Forelimb muscle (tissue), 1 donor: ENCODE measurements at places on chromosomes 1 and 21. TPM values are rescaled to one million over a fixed set of nuclear protein-coding genes. Genes with fewer than 3 reads are reported as not detected.

The ADCY10 gene
- polyA plus RNA-seq = 0.18 TPM

DNA sequence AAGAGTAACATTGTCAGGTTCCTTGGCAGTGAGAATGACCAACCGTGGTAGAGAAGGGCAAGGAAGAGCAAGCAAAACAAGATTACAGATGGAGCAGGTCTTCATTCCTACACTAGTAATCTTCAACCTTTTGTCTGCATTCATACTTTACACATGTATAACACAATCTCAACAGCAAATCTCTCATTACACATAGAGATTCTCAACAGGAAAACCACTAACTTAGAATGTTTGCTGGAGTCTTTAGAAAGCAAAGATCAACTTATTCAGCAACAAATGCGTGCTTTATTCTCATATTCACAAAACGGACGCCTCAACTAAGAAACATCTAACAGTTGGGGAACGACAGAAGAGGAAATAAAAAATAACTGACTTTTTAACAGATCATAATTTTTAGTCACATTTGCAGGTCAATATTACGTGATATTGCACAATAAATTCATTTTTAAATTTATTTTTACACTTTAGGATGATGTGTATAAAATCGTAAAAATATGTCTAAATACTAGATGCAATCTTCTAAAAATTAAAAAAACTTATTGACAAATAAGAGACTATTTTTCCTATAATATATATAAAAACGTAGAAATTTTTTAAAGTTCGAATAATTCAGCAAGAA lies 82.9 kb downstream of the ARID4B start:
- no peak for DNase-seq

DNA sequence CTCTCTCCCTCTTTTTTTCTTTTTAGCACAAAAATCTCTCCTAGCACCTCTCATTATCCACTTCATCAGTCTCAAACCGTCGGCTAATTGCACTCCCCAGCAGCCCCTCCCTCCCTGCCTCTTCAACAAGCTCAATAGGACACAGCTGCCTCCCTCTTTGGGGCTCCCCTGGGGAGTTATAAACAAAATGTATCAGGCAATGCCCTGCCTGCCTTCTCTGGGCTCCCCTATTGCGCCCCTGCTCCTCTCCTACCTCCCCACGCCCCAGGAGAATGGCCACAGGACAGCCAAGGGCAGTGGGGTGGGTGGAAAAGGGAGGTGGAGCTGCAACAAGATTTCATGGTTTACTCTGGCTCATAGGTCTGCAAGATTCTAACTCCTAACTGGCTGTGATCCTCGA lies 147.1 kb upstream of the GRIK3 start:
- DNase-seq = no peak

The RORC gene
- polyA plus RNA-seq = 10.8 TPM

DNA sequence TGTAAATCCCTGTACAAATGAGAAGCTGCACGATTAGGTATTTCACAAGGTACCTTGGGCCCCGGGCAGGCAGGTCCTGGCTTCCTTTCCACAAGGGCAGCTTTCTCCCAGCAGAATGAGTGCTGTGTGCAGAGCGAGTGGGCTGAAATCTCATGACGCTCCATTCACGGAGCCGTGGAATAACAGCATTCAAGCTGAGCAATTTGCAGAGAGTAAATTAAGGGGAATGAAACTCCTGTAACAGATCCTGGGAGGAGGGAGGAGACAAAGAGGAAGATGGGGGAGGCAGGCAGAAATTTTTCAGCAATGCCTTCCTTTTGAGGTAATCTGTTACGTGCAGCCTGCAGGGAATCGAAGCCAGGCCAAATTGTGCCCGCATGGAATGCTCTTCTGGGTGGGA lies 239.9 kb downstream of the TNR start:
- no peak for DNase-seq

DNA sequence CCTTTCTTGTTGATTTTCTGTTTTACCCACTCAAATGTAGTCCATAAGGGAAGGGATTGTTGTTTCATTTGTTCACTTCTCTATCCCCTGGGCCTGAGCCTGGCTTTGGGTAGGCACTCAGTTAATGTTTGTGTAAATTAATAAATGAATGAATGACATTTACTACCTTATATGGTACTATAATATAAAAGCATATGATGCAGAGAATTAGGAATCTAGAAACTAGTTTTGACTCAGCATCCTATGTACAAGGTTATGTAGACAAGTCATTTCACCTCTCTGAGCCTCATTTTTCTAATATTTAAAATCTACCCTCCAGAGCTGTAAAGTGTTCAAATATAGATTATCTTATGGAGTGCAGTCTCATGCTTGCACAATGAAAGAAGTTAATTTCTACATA lies 68.9 kb upstream of the S1PR1 start:
- no peak for DNase-seq

GRCh38 chr1:106292130-106292529 lies 764.3 kb upstream of the PRMT6 start:
- no peak for DNase-seq

- DNase-seq = peak; percentile 74
These were observed 103.7 kb upstream of the DPT start for GRCh38 chr1:168832661-168833060.

GRCh38 chr1:156083800-156084790 lies 1.8 kb upstream of the MEX3A start:
- no peak for DNase-seq

DNA sequence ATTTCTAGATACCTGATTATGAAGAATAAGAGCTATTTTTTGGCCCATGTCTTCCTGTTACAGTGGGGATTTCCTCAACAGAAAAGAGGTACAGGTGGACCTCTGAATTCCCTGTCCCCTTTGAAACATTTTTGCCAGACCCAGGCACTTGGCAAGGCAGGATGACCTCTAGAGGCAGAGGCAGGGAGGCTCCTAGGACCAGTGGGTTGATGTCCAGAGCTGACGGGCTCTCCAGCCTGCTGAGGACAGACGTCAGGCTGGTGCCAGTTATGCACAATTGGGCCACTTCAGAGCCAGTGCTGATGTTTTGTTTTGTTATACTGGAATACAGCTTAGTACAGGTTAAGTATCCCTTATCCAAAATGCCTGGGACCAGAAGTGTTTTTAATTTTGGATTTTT lies 18.5 kb upstream of the A3GALT2 start:
- no peak for DNase-seq

- no peak for DNase-seq
These were observed 1162.5 kb downstream of the MRPL39 start for GRCh38 chr21:24444736-24445135.

- no peak for DNase-seq
These were observed 572 bp downstream of the LPGAT1 start for GRCh38 chr1:211830055-211830327.

DNA sequence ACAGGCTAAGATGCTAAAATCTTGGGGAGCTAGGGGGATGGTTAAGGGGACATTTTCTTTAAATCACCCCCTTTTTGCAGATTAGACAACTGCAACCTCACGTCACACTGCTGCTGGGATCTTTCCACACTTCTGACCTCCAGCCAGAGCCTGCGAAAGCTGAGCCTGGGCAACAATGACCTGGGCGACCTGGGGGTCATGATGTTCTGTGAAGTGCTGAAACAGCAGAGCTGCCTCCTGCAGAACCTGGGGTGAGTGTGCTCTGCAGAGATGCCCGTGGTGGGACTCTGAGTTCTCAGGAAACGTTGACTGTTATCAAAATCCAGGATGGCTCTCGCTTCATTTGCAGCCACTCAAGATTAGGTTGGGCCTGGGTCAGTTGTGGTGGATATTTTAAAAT lies 13.3 kb downstream of the OR2B11 start:
- DNase-seq = no peak

- no peak for DNase-seq
These were observed 203.2 kb upstream of the USP24 start for GRCh38 chr1:55418208-55419000.

GRCh38 chr1:112457955-112458354 lies 50.8 kb upstream of the WNT2B start:
- DNase-seq = no peak

The SNRPE gene
- 134 TPM for polyA plus RNA-seq

GRCh38 chr1:9798236-9799130 lies 25.3 kb downstream of the CLSTN1 start:
- no peak for DNase-seq

GRCh38 chr1:81998165-81998564 lies 197.4 kb downstream of the ADGRL2 start:
- no peak for DNase-seq

The FCRL1 gene
- 0.25 TPM for polyA plus RNA-seq

The CHIT1 gene
- polyA plus RNA-seq = 0.71 TPM

DNA sequence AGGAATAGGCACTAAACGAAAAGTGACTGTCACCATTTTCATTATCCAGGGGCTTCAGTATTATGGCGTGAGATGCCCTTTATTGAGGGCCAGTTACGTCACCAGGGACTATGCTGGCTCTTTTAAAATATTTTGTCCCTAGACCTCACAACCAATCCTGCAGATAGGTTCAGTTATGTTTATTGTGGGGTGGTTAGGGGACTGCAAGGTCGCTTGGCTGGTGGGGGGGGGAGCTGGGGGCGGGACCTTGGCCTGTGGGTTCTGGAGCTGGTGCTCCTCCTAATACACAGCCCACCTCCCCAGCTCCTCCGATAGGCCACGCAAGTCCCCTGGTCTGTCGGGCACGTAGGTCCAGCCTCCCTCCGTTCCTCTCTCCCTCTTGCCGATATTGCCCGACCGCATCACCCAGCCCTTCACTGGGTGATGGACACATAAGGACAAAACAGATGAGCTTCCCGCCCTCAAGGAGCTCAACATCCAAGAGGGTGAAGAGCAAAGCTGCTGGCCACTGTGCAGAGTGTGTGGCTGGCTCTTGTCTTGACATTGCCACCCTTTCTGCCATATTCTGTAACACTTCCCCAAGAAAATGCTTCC lies 271.8 kb downstream of the MATN1 start:
- DNase-seq = no peak

DNA sequence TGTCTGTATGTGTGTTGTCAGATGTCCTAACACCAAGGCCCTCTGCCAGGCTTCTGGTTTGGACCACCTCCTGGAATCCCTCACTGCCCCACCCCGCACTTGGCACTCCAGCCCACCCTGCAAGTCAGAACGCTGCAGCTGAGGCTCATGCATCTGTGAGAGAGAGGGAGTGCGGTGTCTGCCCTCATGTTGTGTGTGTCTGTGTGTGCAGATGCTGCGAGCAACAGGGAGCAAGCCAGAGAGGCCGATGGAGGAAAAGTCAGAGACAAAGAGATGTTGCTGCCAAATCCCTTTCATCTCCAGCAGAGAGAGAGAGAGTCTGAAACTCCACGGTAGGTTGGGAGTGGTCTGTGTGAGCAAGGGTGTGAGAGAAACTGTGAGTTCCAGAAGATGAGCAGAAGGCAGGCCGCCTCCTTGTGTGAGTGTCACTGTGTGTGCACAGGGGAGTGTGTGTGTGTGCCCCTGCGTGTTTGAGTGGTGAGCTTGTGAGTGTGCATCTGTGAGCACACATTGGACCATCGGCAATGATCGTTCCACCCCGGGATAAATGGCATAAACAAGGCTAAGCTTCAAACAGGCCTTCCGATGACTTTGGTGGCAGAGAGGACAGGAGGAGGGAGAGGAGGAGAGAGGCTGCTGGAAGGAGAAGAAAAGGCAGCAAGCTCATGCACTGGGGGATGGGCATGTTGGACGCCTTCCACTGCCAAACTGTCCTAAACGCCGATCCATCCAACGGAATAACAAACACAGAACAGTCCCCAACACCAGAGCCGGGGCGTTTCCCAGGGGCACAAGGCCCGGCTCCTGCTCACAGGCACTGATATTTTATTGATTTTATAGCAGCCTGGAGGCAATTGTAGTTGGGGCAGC lies 99.2 kb upstream of the GRIK3 start:
- no peak for DNase-seq

- DNase-seq = no peak
These were observed 28.4 kb downstream of the WDR26 start for GRCh38 chr1:224406216-224406615.

- no peak for DNase-seq
These were observed 2.9 kb upstream of the HTR6 start for GRCh38 chr1:19661721-19662228.

- DNase-seq = no peak
These were observed 33.2 kb upstream of the RUNX3 start for GRCh38 chr1:24963099-24963872.

DNA sequence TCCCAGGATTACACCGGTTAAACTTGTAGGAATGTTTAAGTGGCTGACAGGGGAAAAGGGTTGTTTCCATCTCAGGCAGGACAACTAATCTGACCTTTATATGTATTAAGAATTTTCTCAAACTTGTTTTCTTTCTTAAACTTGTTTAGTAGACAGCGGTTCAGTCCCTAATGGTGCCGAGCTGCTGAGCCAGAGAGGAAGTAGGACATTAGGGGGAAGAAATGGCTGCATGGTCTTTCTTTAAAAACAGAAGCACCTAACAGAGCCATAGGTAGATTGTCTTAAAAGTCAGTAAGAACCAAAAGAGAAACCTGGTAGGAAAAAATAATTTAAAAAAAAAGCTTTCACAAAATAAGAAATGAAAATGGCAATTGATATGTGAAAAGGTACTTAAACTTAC lies 3.3 kb downstream of the GBP4 start:
- no peak for DNase-seq

- DNase-seq = no peak
These were observed 8.7 kb upstream of the MDM4 start for GRCh38 chr1:204507317-204508105.

DNA sequence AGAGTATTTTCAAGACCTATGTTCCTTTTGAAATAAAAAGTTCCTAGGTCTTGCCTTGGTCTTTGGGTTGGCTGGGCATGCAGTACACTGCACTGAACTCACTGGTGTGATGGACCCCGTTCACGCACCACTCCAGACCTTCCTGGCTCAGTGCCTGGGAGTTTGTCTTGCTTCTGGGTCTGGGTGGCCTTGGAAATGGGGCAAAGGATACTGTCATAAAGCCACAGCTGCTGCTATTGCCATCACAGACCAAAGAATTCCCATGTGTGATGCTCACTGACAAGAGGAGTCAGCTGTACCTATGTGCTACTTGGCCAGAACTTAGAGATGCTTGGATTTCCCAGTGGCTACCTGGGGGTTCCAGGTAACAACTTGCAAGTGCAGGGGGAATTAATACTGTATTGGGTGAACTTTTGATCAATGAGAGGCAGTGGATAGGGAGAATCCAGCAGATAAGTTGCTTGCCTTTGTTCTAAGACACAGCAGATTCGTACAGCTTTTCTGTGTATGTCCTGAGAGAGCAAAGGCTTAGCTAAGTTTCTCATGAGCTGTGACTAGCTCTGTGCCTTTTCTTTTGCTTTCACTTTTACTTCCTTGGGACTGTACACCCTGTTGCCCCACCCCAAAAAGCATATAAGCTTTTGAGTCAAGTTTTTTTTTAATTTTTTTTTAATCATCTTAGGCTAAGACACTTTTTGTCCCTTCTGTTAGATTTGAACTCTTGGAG lies 115.3 kb downstream of the RUNX1 start:
- no peak for DNase-seq

The CHML gene
- 11.6 TPM for polyA plus RNA-seq

- peak; percentile 14 for DNase-seq
These were observed 3.8 kb downstream of the PTAFR start for GRCh38 chr1:28172713-28173150.

The LRRC53 gene
- polyA plus RNA-seq = not detected

- DNase-seq = no peak
These were observed 39.2 kb downstream of the MX1 start for GRCh38 chr21:41465176-41465781.
